NCI-H69 (cell line): ENCODE measurements at places on chromosomes 12 and 14.

- no peak for DNase-seq
Measured at GRCh38 chr14:20999591-20999990, 498 bp downstream of the SLC39A2 start.

GRCh38 chr14:98904677-98905076, 367.3 kb downstream of the BCL11B start:
- no peak for DNase-seq

GRCh38 chr14:75229661-75230139, 48.9 kb upstream of the FOS start:
- no peak for DNase-seq

- DNase-seq: no peak
Measured at GRCh38 chr12:52916216-52916615, 11.3 kb upstream of the KRT8 start.

GRCh38 chr12:119730381-119730780, 62.4 kb downstream of the PRKAB1 start:
- no peak for DNase-seq

- peak; percentile 17 for DNase-seq
Measured at GRCh38 chr14:65606460-65606859, 193.9 kb downstream of the FUT8 start.

GRCh38 chr12:1391722-1392121, 202.7 kb downstream of the FBXL14 start:
- peak; percentile 36 for DNase-seq

DNA sequence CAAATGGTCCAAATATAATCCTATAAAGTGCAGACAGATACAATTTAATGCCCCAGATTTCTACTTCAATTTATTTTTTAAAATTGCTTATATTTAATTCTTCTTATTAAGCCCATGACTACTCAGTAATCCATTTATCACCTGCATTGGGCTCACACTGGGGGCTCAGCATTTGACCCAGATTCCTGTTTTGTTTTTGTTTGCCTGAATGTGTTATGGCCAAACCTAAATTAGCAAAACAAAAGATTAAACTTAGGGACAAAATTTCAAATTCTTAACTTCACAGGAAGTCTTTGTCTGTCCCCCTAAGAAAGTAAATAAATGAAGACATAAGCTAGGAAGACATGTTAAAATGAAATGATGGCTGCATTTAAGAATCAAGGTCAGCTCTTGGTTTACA, 322.3 kb downstream of the RMST start:
- no peak for DNase-seq

DNA sequence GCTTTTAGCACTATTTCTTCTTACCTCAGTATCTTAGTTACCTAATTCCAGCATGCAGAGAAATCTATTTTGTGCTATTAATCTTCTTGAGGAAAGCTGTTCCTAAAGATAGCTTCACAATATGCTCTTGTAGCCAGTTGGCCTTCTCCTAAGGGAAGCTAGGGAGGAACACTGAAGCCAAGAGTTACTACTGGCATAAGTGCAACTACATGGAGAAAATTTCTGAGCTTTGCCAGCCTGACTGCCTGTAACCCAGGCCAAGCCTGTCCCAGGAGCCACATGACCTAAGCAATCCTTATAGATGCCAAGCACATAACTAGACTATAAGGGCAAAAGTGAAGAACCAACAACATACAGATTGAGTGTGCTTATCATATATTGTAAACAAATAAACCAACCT, 890.2 kb downstream of the FLRT2 start:
- no peak for DNase-seq

DNA sequence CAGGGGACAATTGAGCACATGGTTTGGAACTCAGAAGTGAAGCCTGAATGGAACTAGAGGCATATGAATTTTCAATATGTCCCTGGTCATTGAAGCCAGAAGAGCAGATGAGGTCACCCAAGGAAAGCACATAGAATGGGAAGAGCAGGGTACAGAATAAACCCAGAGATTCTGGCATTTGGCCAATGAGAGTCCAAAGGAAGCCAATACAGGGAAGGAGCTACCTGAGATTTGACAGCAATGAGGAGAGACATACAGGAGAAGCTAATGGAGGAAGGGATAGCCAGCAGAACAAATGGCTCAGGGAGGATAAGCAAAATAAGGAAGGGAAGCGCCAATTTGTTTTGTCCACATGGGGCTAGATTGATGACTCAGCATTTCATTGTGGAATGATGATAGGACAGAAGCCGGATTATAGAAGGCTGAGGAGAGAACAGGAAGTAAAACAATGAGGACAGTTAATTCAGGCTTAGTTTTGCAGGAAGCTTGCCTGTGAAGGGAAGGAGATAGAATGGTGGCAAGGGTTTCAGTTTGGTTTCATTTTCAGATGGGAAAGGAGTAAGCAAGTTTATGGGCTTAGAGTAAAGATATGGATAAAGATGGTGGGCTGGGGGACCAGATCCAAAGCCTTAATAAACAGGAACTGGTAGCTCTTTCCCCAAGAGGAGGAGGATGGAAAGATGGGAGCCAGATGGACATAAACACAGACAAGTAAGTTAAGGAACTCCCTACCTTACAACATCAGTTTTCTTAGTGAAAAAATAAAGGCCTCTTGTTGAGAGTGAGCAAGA, 3.2 kb upstream of the SPTSSA start:
- peak; percentile 53 for DNase-seq

DNA sequence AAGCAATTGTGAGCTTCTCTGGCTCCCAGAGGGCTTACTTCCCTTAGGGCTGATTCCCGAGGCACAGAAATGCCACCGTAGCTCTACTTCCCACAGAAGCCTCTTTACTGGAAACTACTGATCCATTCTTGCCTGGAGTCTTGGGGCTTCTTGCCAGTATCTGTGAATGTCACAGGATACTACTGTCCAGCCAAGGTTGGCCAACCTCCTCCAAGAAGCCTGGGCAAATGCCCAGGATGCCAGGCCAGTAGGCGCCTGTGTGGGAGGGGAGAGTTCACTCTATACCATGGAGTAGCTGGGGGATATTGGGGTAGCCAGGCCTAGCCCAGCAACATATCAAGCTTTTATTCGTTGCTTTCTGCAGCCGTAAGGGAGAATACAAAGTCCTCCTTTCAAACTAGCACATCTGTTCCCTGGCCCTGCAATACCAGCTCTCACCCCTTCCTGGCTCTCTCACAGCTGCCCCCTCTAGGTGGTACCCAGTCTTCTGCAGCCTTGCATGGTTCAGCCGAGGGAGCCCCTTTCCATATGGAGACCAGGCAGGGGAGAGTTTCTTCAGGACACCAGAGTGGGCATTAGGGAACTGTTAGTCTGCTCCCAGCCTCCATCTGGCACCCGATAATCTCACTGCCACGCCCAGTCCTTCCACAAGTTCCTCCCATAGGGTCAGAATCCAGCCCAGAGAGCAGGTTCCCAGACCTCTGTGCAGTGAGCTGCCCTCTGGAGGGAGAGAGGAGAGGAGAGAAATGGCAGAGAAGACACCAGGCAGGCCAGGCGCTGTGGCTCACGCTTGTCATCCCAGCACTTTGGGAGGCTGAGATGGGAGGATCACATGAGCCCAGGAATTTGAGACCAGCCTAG, 24.3 kb upstream of the PLEK2 start:
- no peak for DNase-seq

DNA sequence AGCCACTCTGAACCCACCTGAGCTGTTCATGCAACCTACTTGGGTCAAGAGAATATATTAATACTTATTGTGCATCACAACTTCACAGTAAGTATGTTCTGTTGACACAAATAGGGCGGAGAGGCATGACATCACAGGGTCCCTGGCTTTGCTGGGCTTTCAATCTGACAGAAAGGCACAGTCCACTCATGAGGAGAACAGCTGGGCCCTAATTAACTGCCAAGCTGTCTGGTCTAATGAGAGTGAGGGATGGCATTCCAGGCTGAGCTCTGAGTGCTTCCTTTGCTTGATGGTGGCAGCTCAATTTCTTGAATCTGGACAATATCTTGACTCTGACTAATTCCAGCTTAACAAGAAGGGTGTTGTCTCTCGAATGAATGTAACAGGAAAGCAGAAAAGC, 2.0 kb downstream of the EFCAB11 start:
- peak; percentile 87 for DNase-seq

- DNase-seq: no peak
Measured at GRCh38 chr12:7327918-7328317, 24.0 kb downstream of the ACSM4 start.

GRCh38 chr12:116043659-116044535, 233.6 kb downstream of the MED13L start:
- peak; percentile 80 for DNase-seq

DNA sequence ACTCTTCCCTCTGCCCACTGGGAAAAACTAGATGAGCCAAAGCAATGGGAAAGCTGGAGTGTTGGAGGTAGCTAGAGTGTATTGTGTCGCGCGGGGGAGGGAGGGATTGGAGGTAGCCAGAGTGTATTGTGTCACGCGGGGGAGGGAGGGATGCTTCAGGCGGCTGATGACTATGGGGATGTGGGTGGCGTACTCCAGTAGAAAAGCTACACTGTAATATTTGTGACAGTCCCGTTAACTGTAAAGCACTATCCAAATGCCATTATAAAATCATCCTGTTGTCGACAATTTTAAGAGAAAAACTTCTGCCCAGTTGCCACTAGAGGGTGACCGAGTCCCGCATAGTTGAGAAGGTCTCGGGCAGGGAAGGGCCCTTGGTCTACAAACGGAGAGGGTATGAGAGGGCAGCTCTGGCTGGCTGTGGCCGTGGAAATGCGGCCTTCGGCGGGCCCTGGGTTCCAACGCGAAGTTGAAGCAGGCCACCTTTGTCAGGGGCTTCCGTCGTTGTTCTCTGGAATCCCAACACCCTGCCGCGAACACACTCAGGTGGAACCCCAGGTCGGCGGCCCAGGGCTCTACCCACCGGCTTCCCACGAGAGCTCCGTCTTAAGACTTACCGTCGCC, 15.1 kb upstream of the PLEK2 start:
- peak; percentile 79 for DNase-seq

GRCh38 chr12:54363618-54364017, 668 bp downstream of the GPR84 start:
- no peak for DNase-seq

DNA sequence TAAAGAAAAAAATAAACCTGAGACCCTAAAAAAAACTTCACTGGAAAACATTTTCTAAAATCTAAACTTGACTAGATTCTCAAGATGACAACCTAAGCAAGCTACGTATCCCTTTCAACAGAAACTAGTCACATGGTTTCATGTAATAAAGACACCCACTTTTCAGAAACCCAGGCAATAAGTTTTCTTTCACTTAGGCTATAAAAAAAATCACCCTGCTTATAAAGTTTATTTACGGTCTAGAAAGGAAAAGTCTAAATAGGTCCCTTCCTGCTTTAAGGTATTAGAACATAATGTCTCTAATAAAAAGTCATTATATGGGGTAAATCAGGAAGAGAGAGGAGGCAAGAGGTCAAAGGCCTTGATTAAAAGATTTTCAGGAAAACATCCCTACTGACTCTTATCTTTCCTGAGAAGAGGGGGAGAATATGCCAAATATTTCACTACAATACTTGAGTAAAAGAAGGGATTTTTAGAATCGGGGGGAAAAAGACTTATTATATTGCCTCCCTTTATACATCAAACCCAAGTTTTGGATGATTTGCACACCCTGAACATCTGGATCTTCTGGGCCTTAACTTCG, 9.5 kb downstream of the CLIP1 start:
- no peak for DNase-seq

DNA sequence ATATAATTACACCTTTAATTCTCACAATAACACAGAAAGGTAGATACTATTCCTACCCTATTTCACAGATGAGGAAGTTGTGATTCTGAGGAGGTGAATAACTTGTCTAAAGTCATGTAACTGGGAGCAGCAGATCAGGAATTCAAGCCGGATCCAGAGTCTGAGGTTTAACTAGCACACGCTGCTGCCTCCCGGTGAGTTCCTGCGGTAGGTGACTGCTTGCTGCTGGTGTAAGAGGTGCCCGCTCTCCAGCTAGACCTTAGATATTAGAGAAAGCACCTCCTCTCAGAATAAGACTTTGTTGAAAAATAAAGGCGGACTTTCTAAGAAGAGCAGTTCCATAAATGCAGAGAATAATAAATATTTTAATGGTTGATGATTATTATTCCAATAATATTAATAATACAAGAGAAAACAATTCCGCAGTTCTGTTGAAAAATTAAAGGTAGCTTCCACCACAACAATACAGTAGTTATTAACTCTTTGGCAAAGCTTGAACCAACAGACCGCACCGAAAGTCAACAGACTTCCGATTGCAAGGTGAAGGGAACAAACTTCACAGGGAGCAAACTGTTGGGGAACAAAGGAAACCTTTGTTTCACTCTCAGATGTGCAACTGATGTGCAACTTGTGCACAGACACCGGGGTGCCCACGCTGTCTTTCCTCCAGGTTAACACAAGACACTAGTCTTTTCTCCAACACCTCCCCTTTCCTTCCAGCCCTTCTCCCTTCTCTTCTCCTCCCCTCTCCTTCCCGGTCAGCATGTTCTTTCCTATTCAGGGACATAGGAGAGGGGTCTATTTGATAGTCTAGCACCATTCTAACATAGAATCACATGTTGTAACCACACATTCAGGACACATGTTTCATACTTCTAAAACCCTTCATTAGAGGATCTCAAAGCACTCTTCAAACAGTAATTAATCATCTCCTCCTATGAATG, 73.2 kb upstream of the EGLN3 start:
- DNase-seq: no peak
